ENCODE measurements at places on chromosomes 11 and 22.

DNA sequence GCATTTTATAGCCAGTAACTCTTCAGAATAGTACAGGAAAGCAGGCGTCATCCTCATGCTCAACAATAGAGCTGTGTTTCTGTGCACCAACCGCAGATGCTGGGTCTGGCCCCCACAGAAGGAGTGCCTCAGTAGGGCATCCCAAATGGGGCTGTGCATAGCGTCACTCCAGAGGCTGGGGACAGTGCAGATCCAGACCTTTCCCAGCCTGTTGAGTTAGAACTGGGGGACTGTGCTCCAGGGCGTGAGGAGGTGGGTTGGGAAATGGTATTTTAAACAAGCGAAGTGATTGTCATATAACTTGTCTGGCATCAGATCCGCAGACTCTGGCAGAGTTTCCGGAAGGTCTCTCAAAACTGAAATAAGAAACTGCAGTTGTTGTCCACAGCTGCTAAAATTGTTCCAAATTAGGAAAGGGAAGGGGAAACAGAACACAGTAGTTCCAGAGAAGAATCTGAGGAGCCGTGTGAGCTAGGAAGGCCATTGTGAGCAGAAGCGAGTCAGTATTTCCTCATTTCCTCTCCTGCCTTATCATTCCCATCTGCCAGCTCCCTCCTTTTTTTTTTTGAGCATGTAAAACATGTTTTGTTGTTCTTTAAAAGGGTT lies 52.2 kb downstream of the JAM3 start:
- no peak for DNase-seq

DNA sequence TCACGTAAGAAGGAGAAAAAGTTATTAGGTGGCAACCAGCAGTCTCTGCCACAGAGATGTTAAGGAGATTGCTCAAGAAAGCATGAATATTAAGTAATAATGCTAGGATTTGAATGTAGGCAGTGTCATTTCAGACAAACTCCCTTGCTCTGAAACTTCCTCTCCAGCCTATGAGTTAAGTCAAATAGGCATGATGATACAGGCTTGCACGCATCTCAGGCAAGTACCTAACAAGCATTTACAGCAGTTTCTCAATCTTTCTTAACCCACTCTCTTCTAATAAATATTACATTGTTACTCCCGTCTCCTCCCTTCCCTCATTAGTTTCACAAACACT lies 72.7 kb downstream of the RAB38 start:
- no peak for DNase-seq

GRCh38 chr22:30598986-30599385 lies 7.3 kb upstream of the PES1 start:
- DNase-seq = no peak

- no peak for DNase-seq
Measured at GRCh38 chr11:13771151-13771550, 102.7 kb downstream of the FAR1 start.

DNA sequence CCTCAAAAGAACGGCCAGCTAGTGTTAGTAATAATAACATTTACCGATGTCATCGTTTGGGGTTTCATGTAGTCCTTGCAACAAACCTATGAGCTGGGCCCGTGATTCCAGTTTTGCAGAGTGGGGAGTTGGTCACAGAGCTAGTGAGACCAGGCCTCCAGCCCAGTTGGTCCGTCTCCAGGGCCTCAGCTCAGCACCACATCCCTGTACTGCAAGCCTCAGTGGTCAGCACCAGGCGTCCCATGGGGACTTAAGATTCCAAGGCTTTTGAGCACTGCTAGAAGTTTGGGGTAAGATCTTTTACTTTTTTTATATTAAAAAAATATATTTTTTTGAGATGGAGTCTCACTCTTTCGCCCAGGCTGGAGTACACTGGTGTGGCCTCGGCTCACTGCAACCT lies 1.1 kb upstream of the TSGA10IP start:
- no peak for DNase-seq

DNA sequence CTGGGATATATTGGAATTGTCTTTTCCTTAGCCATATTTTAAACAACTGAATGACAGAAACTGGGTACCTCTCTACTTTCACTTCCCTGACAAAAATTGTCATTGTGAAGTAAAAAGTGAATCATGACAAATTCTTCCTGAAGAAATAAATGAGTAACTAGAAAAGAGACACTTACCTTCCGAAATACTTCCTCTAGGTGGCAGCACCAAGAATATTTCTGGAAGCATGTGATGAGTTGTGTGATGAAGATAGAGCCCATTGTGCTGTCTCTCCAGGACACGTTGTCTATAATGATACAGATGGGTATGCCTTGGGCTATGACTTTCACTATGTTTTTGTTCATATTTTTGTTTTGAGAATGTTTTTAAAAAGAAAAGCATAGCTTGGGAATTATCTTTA lies 21.5 kb downstream of the CASP4 start:
- no peak for DNase-seq

- DNase-seq = no peak
Measured at GRCh38 chr11:80914311-80914710, 1473.5 kb upstream of the TENM4 start.

GRCh38 chr11:116613206-116613875 lies 159.4 kb downstream of the BUD13 start:
- no peak for DNase-seq

GRCh38 chr22:48800036-48800885 lies 1027.4 kb downstream of the BRD1 start:
- DNase-seq = no peak

GRCh38 chr22:30783021-30783420 lies 88.3 kb downstream of the OSBP2 start:
- DNase-seq = no peak

GRCh38 chr22:33467620-33468095 lies 409.5 kb upstream of the SYN3 start:
- DNase-seq = no peak

DNA sequence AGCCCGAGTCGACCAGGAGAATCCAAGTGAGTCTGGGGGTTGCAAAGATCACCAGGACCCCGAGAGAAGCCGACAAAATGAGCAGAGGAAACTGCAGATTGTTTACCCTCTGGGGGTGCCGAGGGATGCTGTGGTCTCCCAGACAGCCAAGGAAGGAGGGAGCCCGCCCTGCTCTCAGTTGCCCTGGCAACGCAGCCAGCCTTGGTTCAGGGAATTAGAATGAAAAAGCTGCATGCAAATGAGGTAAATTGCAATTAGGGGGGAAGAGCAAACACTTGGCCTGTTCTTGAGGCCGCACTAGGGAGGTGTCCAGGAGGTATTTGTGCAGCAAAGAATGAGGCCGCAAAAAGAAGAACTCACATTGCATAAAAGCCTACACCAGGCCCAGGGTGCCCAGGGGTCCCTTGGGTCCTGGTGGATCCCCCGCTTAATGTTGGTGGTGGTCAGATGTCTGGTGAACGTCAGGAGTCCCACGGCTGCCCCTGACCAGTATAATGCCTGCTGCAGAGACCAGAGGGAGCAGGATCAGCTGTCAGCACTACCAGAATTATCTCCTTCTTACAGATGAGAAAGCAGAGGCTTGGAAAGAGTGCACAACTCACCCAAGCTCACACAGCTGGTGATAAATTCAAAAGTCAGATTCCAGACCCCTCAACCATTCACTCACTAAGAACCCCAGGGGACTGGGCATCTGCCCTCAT lies 40.3 kb upstream of the ATXN10 start:
- DNase-seq = peak; percentile 36

- DNase-seq = no peak
Measured at GRCh38 chr11:119671561-119672015, 57.4 kb downstream of the NECTIN1 start.

- peak; percentile 95 for DNase-seq
Measured at GRCh38 chr11:1005928-1006327, 30.6 kb downstream of the MUC6 start.

DNA sequence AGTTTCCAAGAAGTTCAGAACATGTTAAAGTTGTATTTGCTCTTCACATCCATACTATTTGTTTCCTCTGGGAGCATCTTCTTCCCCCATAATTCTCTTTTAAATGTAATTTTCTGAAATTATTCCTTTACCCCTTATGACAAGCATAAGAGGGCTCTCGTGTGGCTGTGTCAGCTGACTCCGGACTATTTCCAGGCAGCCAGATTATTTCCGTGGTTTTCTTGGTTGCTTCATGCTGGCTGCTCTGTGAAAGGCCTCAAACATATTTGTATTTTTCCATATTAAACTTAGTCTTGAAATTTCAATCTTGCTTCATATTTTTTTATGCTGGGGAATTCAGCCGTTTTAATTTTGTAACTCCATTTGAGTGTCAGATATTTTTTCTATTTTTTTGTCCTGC lies 2.8 kb upstream of the MMP1 start:
- DNase-seq = no peak

DNA sequence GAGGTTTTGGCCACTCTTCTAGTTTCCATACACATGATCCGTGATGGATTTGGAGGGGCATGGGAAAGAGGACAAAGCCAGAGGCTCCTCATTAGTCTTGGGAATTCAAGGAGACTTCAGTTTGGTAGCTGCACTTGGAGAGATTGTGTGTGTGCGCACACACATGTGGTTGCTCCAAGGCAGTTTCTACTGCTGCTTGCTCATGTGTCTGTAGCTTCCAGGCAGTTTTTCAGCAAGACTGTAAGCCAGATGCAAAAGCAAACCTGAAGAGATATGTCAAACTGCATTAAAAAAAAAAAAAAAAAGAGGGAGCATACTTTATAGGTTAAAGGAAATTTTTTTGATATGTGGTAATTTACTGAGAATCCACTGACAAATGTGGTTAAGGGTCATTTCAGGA lies 95.7 kb downstream of the OSBP2 start:
- DNase-seq = no peak

DNA sequence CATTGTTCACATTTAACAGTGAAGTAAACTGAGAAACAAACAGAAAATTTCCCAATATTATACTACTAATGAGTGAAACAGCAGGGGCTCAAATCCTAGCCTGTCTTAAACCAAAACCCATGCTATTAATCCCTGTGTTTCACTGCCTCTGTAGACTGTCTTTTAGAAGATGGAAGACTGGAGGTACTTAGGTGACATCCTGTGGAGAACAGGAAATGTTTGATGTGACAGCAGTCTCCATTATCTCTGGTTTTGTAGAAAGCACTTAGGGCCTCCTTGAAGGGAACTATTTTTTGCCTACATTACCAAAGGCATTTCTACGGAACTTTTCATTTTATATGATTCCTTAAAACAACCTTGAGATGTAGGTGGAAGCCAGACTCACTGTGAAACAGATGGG lies 288.1 kb upstream of the SORL1-AS1 start:
- no peak for DNase-seq

DNA sequence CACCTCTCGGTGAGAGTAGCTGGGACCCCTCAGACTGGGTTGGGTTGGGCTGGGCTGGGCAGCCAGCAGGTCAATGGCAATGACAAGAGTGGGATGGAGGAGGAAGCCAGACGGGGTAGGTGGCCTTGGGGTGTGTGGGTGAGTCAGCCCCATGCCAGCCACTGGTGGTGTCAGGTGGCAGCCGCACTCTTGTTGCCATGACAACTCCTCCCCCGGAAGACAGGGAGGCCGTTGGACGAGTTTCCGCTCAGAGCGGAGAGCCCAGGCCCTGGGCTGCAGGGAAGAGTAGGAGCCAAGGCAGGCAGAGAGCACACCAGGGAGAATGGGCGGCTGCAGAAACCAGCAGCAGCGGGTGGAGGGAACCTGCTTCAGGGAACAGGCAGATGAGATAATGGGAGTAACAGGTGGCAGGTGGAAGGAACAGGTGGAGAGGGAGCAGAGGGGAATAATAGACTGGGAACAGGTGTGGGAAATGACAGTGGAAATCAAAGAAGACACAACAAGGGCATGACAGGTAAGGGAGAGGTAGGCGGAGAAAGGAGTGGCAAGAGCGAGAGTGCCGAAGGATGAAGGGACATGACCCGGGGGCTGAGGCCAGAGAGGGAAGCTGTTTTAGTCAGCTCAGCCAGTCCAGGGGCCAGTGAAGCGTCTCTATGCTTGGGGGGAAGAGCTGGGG lies 8.7 kb downstream of the SPTBN2 start:
- DNase-seq = peak; percentile 96

GRCh38 chr11:86278226-86278625 lies 23.8 kb upstream of the HIKESHI start:
- DNase-seq = no peak

GRCh38 chr22:32743046-32743445 lies 58.5 kb upstream of the TIMP3 start:
- no peak for DNase-seq

GRCh38 chr11:69830086-69830485 lies 10.9 kb upstream of the FGF3 start:
- no peak for DNase-seq

DNA sequence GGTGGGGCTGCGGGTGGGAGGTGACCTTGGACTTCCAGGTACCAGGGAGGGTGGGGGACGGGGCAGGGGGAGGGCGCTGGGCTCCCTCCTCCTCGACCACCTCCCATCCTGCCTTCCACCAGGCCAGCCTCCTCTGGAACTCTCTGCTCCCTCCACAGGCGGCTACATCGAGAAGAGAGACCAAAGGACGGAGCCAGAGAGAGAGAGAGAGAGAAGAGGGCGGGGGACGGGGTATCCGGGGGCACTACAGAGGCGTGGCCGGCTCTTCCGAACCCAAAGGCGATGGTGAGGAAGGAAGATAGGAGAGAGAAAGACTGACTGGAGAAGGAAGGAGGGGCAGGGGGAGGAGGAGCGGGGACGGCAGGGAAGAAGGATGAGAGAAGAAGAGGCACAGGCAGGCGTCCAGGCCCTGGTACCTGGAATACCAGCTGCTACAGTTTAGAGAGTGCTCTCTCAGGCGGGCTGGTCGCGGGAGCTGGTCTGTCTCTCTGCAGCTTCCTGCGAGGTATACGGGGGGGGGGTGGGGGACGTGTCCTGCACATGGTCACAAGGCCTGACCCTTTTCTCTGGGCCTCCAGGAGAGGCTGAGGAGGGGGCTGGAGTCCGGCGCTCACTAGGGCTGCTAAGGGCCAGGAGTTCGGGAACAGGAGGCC lies 38.0 kb downstream of the IGSF9B start:
- DNase-seq = no peak

- DNase-seq = peak; percentile 52
Measured at GRCh38 chr22:19717691-19718455, 3.6 kb downstream of the SEPTIN5 start.

GRCh38 chr11:124919898-124920297 lies 848 bp downstream of the HEPN1 start:
- no peak for DNase-seq

DNA sequence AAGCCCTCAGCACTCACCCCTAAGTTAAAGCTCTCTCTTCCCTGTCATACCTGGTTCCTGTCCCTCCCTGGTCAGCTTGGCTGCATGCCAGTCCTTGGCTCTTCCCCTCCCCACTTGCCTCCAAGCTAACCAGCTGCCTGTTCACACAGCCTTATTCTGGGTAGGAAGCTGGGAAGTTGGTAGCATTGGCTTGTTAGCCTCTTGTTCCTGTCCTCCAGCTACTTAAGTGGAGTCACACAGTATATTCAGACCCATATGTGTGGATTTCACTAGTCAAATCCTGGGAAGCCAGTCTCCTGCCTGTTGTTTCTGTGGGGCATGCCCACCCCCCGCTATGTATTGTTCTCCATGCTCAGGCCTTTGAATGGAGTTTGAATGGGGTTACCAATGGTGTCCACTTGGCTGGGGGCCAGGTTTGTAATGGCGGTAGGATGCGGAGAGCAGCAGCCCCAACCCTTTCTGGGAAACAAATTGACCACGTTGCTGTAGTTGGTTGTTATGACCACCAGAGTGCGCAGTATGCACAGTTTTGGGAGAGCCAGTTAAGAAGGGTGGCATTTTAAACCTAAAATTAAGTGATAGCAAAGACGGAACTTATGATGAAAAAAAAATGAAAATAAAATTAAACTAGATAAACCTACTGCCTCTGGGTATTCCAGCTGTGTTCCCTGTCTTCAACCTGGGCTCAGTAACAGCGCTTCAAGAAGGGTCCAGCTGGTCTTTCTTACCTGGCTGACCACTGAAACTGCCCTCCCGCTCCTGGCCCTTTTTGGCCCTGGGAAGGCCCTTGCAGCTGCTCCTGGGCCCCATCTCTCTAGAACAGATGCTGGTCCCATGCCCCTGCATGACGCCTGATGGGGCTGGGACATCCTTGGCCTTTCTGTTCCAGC lies 10.7 kb upstream of the RPS3 start:
- peak; percentile 86 for DNase-seq
